ENCODE measurements at places on chromosomes 4 and X. TPM values are rescaled to one million over a fixed set of nuclear protein-coding genes. Genes with fewer than 3 reads are reported as not detected.

The TEX13B gene
- not detected for total RNA-seq

The CT45A7 gene
- total RNA-seq: not detected

The TBX22 gene
- total RNA-seq: not detected

The SSX1 gene
- not detected for total RNA-seq

The RTL9 gene
- not detected for total RNA-seq

The DMRTC1B gene
- total RNA-seq: not detected

The HSFX2 gene
- total RNA-seq: not detected

The LETM1 gene
- total RNA-seq: 76.6 TPM

The SLIT2 gene
- 0.02 TPM for total RNA-seq

The NAAA gene
- total RNA-seq: 30.8 TPM

DNA sequence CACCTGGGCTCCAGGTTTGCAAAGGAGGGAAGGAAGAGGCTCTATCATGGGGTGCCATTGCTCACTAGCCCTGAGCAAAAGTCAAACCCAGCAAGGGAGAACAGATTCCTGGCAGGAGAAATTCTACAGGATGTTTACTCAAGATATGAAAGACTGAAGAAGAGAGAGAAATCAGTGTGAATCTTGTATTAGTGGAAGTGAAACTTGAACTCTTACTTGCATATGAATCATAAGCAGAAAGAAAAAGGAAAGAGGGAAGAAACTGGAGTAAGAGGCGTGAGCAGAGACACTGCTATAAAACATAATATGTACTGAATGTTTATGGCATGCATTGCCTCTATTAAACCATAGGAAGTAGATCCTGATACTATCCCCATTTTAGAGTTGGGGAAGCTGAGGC is 60.9 kb downstream of the C4orf46 start:
- H3K27me3 ChIP-seq: peaks cover 4% of the 10 kb centered on the region
- H3K27ac ChIP-seq: no peak overlapping the region
- no peaks in the 10 kb centered on the region for H3K36me3 ChIP-seq
- no peak for DNase-seq

- no peaks in the 10 kb centered on the region for H3K36me3 ChIP-seq
- H3K27ac ChIP-seq: no peak overlapping the region
- DNase-seq: no peak
Observed at GRCh38 chr4:86452924-86453531, 93.2 kb upstream of the MAPK10 start.

- no peak overlapping the region for H3K4me3 ChIP-seq
- peaks cover 22% of the 10 kb centered on the region for H3K36me3 ChIP-seq
- DNase-seq: no peak
- no peak overlapping the region for H3K27ac ChIP-seq
Observed at GRCh38 chrX:119579414-119579813, 5.1 kb downstream of the UBE2A start.

- no peaks in the 10 kb centered on the region for H3K27me3 ChIP-seq
- no peaks in the 10 kb centered on the region for H3K36me3 ChIP-seq
- no peak overlapping the region for H3K4me3 ChIP-seq
- H3K4me1 ChIP-seq: no peaks in the 10 kb centered on the region
Observed at GRCh38 chr4:137685357-137685756, 153.1 kb upstream of the PCDH18 start.

DNA sequence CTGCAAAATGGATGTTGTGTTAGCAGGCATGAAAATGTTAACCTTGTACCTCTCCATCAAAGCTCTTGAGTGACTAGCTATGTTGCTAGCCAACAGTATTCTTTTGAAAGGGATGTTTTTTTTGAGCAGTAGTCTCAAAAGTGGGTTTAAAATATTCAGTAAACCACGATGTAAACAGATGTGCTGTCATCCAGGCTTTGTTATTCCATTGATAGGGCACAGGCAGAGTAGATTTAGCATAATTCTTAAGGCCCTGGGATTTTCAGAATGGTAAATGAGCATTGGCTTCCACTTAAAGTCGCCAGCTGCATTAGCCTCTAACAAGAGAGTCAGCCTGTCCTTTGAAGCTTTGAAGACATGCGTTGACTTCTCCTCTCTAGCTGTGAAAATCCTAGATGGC is 18.4 kb downstream of the FGF2 start:
- H3K4me1 ChIP-seq: peaks cover 12% of the 10 kb centered on the region
- H3K27me3 ChIP-seq: peaks cover 1% of the 10 kb centered on the region
- H3K4me3 ChIP-seq: no peak overlapping the region
- no peak for DNase-seq

DNA sequence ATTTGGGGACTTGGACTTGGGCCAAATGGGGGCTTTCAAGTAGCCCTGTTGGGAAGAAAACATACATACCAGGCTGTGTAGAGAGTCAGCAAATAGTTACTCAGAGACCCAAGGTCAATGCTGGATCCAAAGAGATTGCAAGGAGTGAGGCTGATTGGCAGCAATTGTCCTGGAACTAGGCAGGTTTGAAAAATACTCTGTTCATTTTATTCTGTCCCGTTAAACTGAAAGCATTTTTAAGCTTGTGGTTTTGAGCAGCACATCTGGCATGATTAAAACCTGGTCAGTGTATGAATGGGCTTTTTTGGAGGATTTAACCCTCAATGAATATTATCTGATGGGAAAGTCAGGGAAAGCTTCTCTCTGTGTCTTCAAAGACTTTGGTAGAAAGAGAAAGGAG is 294.3 kb upstream of the BOD1L1 start:
- H3K27ac ChIP-seq: no peak overlapping the region
- no peaks in the 10 kb centered on the region for H3K27me3 ChIP-seq
- no peaks in the 10 kb centered on the region for H3K4me1 ChIP-seq
- no peaks in the 10 kb centered on the region for H3K36me3 ChIP-seq
- no peak overlapping the region for H3K4me3 ChIP-seq

- H3K36me3 ChIP-seq: no peaks in the 10 kb centered on the region
- no peak for DNase-seq
- no peaks in the 10 kb centered on the region for H3K4me1 ChIP-seq
Observed at GRCh38 chrX:140948827-140949226, 53.6 kb upstream of the SPANXB1 start.

GRCh38 chr4:99572527-99573240 is 1.9 kb upstream of the MTTP start:
- H3K4me1 ChIP-seq: peaks cover 3% of the 10 kb centered on the region
- H3K36me3 ChIP-seq: no peaks in the 10 kb centered on the region
- DNase-seq: no peak

- peaks cover 20% of the 10 kb centered on the region for H3K36me3 ChIP-seq
- no peak for DNase-seq
- H3K27me3 ChIP-seq: no peaks in the 10 kb centered on the region
- H3K27ac ChIP-seq: no peak overlapping the region
Observed at GRCh38 chr4:184801781-184802696, 23.7 kb downstream of the ACSL1 start.

- no peak for DNase-seq
- no peak overlapping the region for H3K27ac ChIP-seq
- H3K27me3 ChIP-seq: no peaks in the 10 kb centered on the region
Observed at GRCh38 chr4:24932515-24933225, 19.8 kb upstream of the CCDC149 start.

- peak overlapping the region; percentile 98 for H3K4me3 ChIP-seq
- no peak for DNase-seq
- H3K27me3 ChIP-seq: no peaks in the 10 kb centered on the region
- peak overlapping the region; percentile 92 for H3K27ac ChIP-seq
Observed at GRCh38 chrX:155216940-155217440, 730 bp downstream of the VBP1 start.

DNA sequence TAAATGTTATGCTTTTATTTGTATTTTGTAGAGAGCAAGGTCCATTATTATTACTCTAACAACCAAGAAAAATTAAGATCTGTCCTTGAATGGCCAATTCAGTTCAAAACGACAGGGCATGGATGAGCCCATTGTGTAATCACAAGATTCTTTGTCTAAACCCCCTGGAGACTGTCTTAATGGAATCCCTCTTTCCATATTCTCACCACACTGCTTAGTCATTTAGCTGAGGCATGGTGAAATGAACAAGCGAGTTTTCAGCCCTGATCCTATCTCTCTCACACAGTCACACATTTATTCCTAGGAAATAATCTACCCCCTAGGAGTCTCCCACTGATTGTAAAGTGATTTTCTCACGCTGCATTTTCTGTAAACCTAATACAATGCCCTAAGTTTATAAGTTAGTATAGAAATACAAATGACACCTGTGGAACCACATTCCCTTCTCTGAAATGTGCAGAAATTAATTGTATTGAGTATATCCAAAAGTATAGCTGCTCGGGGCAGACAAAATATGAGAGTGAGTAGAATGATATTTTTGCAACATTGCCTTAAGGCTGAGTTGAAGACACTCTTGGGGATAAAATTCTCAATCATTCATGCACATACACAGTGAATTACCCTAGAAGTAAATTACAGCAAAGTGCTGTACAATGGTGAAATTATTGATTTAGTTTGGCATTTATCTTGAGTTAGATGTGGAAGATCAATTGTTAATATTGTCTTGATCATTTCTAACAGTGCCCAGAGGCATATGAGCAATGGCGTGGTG is 119.7 kb upstream of the PCDH7 start:
- H3K4me3 ChIP-seq: no peak overlapping the region
- DNase-seq: no peak
- no peaks in the 10 kb centered on the region for H3K4me1 ChIP-seq

DNA sequence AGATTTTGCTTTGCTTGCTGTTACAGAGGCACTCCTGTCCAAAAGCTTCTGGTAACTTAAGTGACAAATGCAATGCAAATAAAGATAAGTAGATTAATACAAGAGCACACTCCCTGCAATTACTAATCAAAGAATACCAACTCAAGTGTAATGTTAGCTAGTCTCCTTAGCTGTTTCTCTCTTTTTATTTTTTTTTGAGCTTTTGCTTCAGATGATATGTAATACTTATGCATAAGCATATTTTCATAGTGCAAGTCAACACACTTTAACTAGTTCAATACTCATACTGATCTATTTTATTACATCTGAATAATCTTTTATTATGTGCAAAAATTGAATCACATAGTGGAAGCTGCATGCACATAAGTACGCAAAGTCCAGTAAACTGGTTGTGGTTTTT is 2.7 kb downstream of the SLC7A11 start:
- H3K4me1 ChIP-seq: peaks cover 43% of the 10 kb centered on the region
- peak overlapping the region; percentile 18 for H3K4me3 ChIP-seq
- no peaks in the 10 kb centered on the region for H3K27me3 ChIP-seq

- no peaks in the 10 kb centered on the region for H3K27me3 ChIP-seq
- no peak overlapping the region for H3K4me3 ChIP-seq
- H3K4me1 ChIP-seq: peaks cover 21% of the 10 kb centered on the region
- no peak overlapping the region for H3K27ac ChIP-seq
- no peaks in the 10 kb centered on the region for H3K36me3 ChIP-seq
Observed at GRCh38 chr4:76199664-76200211, 13.9 kb downstream of the SCARB2 start.

GRCh38 chrX:72576141-72576894 is 3.7 kb upstream of the HDAC8 start:
- DNase-seq: no peak
- peaks cover 4% of the 10 kb centered on the region for H3K36me3 ChIP-seq
- no peak overlapping the region for H3K4me3 ChIP-seq
- H3K27ac ChIP-seq: no peak overlapping the region
- peaks cover 3% of the 10 kb centered on the region for H3K4me1 ChIP-seq
- peaks cover 8% of the 10 kb centered on the region for H3K27me3 ChIP-seq

GRCh38 chr4:48015216-48015615 is 1.3 kb downstream of the CNGA1 start:
- H3K27me3 ChIP-seq: peaks cover 51% of the 10 kb centered on the region
- H3K36me3 ChIP-seq: no peaks in the 10 kb centered on the region
- no peak overlapping the region for H3K4me3 ChIP-seq
- DNase-seq: no peak
- no peak overlapping the region for H3K27ac ChIP-seq

DNA sequence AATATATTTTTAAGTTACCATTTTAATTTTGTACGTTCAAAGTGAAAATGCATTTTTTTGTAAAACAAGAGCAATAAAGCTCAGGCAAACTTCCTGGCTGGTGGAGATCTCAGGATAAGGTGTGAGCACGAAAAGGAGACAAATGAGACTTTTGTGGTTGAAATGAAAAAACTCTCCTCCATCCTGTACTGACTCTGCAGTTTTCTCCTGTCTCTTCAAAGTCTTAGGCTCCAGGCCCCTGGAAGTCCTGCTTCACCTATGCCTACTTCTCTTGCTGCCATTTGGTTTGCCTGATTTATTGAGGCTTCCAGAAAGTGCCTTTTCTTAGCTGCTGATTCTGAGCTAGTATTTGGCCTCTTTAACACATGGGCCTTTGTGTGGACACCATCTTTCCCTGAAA is 77.7 kb downstream of the MAML3 start:
- H3K36me3 ChIP-seq: peaks cover 4% of the 10 kb centered on the region
- peaks cover 4% of the 10 kb centered on the region for H3K27me3 ChIP-seq
- peak overlapping the region; percentile 13 for H3K4me3 ChIP-seq
- H3K4me1 ChIP-seq: peaks cover 61% of the 10 kb centered on the region
- peak overlapping the region; percentile 57 for H3K27ac ChIP-seq
- DNase-seq: no peak

Measured in activated T-helper 2 cell treated with anti-CD3 and anti-CD28 coated beads, Interferon-gamma antibody, Interleukin-2, Interleukin-4, amounts not matched to agents 10 μg/mL and 5 μg/mL and 100 μg/mL, durations not matched to agents 14 hours and 24 hours and 36 hours (primary cell).